ENCODE measurements at places on chromosomes 3 and 15.

GRCh38 chr3:53881691-53882593 lies at the start of gene ACTR8:
ACTR8 (minus strand) TSS chr3:53882152; CDS start chr3:53882101, 51 bp downstream.
- peak; percentile 64 for DNase-seq

DNA sequence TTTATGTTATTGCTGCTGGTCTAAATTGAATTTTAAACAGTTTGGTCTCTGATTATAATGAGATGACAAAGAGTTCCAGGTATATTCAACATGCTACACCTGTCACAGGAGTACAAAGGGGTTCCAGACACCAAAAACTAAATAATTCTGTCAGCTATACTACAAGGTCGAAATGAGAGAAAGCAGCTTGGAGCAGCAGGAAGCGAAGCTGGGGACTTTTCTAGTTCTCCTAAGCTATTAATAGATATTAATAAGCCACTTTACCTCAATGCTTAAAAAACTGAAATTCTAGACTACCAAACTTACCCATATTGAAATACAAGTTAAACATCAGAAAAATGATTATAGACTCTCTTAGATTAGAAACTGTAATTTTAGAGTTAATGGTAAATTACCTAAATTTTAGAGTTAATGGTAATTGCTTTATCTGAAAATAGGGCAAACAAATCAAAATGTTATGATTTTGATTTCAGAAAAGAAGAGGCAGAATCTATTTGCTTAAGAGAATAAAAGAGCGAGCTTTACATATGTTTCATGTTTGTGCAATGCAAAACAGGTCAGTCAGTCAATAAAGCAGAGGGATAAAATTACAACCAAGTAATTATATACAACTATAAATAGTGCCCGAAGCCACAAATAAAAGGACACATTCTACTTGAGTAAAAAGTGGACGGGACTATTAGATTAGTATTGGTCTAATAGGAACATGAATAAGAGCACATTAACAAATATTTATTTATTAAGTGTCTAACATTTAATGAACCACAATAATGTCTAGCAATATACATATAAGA lies 16.8 kb downstream of the HSPBAP1 start:
- DNase-seq: no peak

- DNase-seq: no peak
Observed at GRCh38 chr3:195895078-195895860, 13.1 kb downstream of the TNK2 start.

DNA sequence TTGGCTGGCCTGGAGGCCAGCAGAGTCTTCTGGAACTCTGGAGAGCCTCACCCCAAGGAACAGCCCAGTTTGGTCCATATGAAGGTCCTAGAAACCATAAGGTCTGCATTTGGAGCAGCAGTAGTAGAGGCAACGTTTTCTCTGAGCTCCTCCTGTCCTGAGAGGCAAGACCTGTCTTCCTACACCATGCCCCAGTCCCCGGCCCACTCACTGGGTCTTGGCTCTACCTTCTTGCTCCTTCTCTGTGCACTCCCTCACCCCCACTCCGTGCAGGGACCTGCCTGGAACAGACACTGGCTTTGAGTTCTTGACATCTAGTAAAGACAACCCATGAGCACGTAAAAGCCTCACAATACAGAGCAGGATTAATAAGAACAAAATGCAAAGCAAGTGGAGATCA lies 76.6 kb downstream of the CHRD start:
- no peak for DNase-seq

DNA sequence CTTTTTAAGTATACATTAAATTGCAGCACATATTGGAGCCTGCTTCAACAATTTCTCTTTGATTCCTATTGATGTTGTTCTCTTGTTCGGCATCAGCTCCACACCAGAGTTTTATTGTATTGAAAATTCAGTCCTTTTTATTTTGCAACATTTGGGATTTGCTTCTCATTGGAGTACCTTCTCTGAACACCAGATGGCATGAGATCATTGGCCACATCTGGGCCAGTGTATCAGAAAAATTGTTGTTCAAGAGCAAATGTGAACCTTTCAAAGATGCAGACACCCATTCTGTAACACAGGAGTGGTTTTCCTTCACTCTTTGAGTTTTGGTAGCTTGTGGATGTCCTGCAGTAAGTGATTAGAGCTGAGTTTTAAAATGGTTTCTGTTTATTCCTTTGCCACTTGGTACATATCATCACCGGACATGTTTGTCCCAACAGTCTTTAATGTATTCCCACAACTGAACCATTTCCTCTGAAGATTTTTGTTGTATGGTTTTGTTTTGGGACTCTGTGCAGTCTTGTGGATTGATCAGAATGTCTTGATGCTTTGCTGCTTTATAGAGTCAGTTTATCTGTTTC lies 96.1 kb downstream of the MCTP2 start:
- DNase-seq: peak; percentile 53

DNA sequence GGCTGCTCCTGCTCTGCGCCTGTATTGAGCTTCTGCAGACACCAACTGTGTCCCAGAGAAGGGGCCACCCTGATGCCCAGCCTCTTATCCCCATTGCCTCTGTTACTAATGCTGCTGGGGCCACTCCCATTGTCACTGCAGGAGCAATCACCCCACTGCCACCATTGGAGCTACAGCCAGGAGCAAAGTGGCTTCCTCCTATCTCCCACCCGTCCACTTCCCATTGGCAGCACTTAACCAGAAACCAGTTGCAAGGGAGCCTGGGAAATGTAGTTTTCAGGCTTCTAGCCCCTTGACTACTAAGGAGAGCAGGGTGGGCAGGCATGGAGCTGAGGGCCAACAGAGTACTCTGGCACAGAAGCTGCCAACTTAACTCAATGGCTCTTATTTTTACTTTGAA lies 55.9 kb upstream of the KLF13 start:
- no peak for DNase-seq

GRCh38 chr3:42072831-42073301 lies 18.3 kb upstream of the TRAK1 start:
- DNase-seq: no peak

DNA sequence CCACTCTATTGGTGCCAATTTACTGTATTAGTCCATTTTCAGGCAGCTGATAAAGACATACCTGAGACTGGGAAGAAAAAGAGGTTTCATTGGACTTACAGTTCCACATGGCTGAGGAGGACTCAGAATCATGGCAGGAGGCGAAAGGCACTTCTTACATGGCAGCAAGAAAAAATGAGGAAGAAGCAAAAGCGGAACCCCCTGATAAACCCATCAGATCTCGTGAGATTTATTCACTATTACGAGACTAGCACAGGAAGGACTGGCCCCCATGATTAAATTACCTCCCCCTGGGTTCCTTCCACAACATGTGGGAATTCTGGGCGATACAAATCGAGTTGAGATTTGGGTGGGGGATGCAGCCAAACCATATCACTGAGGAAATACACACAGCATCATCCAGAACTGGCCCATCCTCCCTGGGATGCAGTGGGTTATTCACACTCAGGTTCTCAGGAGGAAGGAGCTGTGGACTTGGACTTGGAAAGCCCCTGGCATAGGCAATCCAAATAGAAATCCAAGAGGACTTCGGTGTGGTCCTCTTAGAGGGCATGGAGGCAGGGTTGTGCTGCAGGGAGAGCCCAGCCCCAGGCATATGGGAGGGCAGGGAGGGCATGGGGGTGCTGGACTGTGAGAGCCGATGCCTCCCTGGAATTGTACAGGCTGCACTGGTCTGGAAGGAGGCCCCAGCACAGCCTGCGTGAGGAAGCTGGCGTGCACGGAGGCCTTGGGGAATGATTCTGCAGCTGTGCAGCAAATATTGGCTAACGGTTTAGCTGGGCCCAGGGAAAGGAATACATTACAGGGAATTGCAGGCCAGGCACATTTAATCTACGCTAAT lies 62.9 kb downstream of the EFCAB12 start:
- no peak for DNase-seq

GRCh38 chr3:160779040-160779439 lies 23.0 kb downstream of the PPM1L start:
- no peak for DNase-seq

- DNase-seq: no peak
Observed at GRCh38 chr3:32278714-32279113, 40.2 kb downstream of the CMTM8 start.

DNA sequence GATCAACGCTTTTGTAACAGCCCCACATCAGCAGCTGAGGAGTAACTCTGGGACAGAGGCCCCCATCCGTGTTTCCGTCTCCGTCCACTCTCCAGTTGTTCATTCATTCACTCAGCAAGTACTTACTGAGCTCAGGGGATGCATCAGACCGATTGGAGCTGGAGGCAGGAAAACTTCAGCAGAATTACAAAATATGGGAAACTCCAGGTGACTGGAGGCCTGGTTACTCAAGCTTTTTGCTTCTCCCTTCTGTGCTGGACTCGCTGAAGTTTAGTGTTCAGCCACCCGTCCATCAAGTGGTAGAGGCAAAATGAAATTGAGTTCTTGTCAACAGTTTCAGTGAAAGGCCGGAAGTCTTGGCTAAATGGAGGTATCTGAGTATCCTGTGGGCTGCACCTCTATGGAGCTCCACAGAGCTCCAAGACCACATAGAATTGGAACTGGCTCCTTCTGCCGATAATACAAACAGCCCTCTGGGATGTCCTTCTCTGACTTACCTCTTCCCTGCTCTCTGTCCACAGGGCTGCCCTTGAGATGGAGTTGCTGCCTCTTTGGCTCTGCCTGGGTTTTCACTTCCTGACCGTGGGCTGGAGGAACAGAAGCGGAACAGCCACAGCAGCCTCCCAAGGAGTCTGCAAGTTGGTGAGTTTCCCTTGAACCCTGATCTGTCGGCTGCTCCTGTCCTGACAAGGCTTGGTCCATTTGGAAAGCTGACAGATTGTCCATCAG lies 14.7 kb downstream of the NRROS start:
- DNase-seq: no peak

DNA sequence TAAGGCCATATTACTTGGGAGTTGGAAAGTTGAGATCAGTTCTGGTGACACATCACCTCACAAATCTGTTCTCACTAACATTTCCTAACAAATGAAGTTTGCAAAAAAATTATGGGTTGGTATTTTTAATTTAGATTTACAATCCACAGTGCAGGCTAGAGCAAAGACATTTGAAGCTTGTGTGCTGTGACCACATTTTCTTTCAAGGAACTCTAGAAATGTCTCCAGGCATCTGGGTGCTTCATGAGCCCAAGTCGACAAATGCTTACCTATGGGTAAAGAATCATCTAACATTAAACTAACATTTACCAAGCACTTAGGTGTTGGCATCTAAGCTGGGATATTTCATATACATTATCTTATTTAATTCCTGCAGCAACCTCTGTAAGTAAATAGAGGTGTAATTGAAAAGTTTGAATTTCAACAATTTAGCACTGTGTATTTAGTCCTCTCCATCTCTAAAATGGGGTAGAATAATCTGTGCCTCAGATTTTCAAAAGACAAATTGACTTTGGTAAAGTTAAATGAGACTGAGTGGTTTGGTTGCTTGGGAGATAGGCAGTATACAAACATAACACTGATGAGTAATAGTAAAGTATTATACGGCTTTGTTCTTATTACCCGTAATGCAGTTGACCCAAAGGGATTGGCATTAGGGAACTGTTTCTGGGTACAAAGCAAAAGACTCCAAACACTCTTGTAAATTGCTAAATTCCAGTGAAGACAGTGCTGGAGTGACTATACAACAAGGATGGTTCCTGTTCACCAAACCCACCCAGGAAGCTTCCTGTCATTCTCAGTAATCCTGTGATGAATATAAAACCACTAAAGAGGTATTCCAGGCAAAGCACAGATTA lies 162.5 kb downstream of the TPRG1 start:
- no peak for DNase-seq

GRCh38 chr3:118059096-118059495 lies 975.5 kb downstream of the IGSF11 start:
- no peak for DNase-seq

- no peak for DNase-seq
Observed at GRCh38 chr3:104018541-104018940, 1348.2 kb upstream of the ALCAM start.

- DNase-seq: no peak
Observed at GRCh38 chr3:188899881-188900280, 271.9 kb upstream of the TPRG1 start.

DNA sequence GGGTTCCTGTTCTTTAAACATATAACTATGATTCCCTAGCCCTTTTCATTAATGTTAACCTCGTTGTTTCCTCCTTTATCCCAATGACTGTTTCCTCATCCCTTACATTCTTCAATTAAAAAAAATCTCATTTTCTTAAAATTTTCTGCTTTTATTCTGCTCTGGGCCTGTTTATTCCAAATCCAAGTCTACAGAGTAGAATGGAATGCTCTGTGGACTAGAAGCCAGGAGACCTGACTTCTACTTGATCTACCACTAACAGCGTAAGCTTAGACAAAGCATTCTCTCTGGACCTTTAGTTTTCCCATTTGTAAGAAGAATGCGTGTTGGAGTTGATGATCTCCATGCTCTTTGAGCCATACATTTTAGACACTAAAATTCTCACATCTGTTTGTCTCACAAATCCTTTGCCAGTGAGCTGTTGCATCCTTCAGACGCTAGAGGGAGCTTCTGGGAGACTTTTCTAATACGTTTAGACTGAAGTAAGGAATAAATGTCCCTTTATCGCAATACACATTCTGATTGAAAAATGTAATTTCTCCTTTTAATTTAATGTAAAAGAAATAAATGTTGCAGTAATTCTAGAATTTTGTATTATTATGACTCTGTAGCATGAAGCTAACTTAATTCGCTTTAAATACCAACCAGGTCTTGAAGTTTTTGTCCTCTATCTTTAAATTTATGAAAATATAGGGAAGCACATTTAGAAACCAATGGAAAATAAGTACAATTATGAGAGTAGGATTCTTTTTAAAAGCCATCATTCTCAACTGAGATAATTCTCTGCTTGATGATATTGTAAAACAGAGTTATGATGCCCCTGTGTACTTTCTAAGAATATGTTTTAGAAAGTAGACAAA lies 21.7 kb upstream of the GMNC start:
- DNase-seq: peak; percentile 27

DNA sequence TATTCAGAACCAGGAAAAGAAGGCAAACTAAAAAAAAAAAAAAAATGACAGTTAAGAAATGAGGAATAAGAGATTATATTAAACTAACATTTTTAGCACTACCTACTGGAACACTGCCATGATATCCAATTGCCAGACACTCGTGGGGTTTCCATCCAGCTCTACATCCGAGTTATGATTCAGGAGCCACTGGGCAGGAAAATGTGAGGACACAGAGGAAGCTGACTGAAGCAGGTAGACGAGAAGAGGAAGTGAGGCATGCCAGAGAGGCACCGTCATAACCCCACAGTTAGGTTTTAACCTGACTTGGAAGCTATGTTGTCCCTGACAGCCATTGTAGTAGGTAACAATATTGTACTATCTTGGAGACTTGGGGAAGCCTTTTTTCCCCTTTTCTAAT lies 495.0 kb downstream of the NLGN1 start:
- DNase-seq: no peak

DNA sequence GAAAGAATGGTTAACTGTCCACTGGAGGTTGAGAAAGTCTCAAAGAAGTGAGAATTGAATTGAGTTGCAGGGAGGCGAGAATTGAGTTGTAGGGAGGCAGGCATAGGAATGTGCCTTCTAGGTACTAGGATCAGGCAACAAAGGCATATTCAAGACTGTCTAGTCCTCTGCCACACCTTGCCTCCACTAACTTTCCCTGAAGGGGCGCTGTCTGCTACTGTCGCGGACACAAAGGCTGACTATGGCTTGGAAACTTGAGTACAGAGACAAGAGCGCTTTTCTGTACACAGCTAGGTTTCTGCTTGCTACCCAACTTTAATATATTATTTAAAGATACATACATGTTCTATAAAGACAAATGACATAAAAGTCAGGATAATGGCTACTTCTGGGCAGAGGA lies 10.4 kb upstream of the FBXL22 start:
- DNase-seq: no peak
